ENCODE measurements at places on chromosomes 1 and 21.

DNA sequence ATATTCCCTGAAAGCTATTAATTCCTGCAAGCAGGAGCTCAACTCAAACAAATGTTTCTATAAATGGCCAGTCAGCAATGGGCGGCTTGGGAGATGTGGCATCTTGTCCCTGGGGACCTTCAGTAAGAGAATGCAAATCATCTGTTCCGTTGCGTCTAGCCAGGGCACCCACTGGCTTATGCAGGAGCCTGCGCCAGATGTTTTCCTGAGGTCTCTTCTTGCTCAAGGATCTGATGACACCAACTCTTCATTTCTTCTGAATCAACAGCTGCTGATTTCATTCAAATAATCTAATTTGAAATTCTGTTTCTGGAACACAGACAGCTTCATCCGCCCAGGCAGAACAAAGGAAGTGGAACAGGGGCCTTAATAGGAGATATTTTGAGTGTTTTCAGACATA lies 70.0 kb upstream of the AJAP1 start:
- DNase-seq, result no peak

- DNase-seq, result no peak
Observed at GRCh38 chr1:10906866-10907519, 105.5 kb upstream of the TARDBP start.

- DNase-seq, result no peak
Observed at GRCh38 chr1:30550365-30551220, 172.8 kb downstream of the MATN1 start.

GRCh38 chr1:169245706-169246105 lies 121.9 kb downstream of the NME7 start:
- DNase-seq, result no peak

- no peak for DNase-seq
Observed at GRCh38 chr1:175493321-175494010, 249.9 kb downstream of the TNR start.

DNA sequence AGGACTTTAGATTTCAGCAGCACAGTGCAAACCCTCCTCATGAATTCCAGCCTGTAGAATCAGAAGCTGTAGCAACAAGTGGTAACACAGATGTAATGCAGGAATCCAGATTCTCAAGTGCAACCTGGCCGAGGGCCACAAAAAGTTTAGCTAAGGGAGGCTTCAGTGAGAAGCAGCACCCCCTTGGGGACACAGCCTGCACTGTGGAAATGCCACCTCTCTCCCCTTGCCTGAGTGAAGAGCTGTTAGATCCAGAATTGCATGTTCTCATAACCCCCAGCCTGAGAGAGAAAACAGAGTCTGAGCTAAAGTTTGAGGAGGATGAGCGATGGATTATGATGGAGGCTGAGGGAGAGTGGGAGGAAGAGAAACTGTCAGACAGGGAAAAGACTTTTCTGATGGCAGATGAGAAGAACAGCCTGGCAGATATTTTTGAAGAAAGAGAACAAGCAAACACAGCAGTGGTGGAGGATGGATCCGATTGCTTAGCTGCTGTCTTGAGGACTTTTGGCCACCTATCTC lies 80.5 kb upstream of the BMP8A start:
- peak; percentile 92 for DNase-seq

- no peak for DNase-seq
Observed at GRCh38 chr1:232534552-232535517, 95.1 kb downstream of the SIPA1L2 start.

- no peak for DNase-seq
Observed at GRCh38 chr21:34647555-34647954, 21.2 kb upstream of the CLIC6 start.

- no peak for DNase-seq
Observed at GRCh38 chr1:34165422-34165921, 442 bp upstream of the CSMD2 start.

DNA sequence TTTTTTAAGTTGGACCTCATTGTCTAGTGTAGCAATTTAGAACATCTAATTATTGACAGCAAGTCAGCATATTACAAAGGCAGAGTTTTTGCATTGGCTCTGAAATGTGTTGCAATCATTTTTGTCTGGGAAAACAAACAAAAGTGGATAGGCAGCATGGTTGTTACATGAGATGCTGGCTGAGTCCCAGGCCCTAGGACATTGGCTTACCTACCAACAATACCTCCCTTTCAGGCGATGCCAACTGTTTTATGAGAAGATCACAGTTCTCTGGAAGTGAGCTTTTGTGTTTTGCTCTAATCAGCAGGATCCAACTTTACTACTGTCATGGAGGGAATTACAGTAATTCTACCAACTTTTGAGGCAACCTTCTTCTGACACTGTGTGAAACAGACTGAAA lies 71.5 kb upstream of the CXADR start:
- no peak for DNase-seq

- DNase-seq, result peak; percentile 41
Observed at GRCh38 chr1:46370214-46370633, 23.9 kb upstream of the FAAH start.

DNA sequence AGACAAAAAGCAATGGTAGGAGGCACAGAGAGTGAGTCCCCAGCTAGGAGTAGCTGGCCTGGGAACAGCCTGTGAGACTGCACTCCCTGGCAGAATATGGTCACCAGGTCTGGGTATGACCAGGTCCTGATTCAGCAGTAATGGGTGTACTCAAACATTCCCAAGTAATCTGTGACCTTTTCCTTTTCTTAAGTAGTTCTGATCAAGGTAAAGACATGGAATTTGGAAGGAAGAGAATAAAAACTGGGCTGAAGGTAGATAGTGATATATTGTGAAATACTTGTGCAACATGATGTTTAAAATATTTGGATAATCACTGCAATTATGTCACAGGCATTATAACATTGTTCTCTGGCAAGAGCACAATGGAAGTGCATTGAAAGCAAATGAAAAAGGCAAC lies 147.2 kb upstream of the DPYD start:
- no peak for DNase-seq

- peak; percentile 17 for DNase-seq
Observed at GRCh38 chr1:28917757-28918118, 3.4 kb downstream of the EPB41 start.

GRCh38 chr1:80498673-80499072 lies 1302.1 kb upstream of the ADGRL2 start:
- no peak for DNase-seq

- peak; percentile 59 for DNase-seq
Observed at GRCh38 chr1:110630839-110631663, 24.9 kb upstream of the KCNA2 start.

GRCh38 chr1:167362638-167363037 lies 142.0 kb downstream of the POU2F1 start:
- no peak for DNase-seq

GRCh38 chr1:9910076-9910422 lies at the start of gene CTNNBIP1:
Gene CTNNBIP1, minus strand, starts transcription at chr1:9910269. Its CDS starts 38,205 bp downstream, at chr1:9872064.
- DNase-seq, result no peak

GRCh38 chr1:57623039-57623790 lies 199.4 kb upstream of the DAB1 start:
- peak; percentile 32 for DNase-seq

DNA sequence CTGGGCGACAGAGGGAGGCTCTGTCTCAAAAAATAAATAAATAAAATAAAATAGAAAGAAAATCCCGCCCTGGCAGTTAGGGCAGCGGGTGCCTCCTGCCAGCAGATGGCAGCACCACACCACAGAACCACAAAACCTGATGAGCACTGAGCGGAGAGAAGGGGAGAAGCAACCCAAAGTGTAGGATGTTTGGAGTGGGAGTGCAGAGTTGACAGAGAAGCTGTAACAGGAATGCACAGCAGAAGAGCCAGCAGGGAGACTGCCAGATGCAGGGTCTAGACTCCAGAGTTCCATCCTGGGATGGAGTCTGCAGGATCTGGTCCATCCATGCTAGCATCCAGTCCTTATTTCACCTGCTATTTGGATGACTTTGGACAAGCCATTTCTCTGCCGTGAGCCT lies 29.7 kb upstream of the KIRREL1 start:
- DNase-seq, result peak; percentile 70

GRCh38 chr1:117770981-117771531 lies 158.4 kb downstream of the GDAP2 start:
- no peak for DNase-seq

GRCh38 chr1:55986003-55986402 lies 593.4 kb downstream of the PLPP3 start:
- no peak for DNase-seq

GRCh38 chr1:194196562-194196961 lies 1010.1 kb upstream of the B3GALT2 start:
- DNase-seq, result no peak

DNA sequence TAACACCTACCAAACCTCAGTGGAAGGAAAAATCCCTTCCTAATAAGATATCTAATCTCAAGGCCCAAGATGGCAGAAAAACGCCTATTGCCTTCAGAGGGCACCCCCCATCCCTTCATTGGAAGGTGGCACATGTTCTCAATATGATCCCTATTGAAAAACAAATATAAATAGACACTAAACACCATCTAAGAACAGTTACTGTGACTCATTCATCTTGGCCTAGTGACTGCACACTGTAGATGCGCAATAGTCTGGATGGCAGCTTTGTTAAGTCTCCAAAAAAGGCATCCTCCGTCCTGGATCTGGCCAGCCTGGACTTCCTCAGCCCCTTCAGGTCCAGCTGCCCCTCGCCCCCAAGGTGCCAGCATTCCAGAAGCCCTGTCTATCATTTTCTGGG lies 121.9 kb downstream of the CAPN8 start:
- no peak for DNase-seq

- no peak for DNase-seq
Observed at GRCh38 chr1:64282351-64282750, 78.9 kb downstream of the UBE2U start.

- DNase-seq, result no peak
Observed at GRCh38 chr1:30505853-30506252, 217.5 kb downstream of the MATN1 start.

DNA sequence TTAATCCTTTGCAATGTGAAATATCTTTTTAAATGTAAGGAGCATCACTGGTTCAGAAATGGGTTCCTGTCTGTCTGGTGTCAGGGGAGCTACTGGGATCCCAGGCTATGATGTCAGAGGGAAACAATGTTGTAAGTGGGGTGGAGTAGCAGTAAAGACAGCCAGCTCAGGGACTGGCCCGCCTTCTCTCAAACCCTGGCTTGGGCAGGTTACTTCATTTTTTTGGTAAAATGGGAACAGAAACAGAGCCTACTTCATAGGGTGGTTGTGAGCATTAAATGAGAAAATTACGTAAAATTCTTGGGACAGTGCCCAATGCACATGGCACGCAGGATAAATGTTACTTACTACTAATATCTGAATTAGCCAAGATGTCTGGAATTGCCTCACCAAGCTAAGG lies 30.7 kb upstream of the IL20 start:
- DNase-seq, result no peak

DNA sequence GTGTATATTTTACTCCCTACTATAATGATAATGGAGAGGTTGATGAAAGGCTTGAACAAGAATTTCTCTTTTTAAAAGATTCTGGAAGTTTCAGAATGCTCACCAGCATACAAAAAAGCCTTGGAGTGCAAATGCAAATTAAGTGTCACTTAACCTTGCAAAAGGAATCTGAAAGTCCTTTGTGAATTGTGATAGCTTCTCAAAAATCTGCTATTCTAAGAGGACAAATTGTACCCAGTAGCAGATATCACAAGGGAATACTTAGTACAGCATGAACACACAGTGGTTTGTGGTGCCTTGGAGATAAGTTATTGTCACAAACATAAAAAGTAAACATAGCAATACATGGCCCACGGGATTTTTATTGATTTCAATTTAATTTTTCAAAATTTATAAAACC lies 1208.3 kb upstream of the B3GALT2 start:
- no peak for DNase-seq

DNA sequence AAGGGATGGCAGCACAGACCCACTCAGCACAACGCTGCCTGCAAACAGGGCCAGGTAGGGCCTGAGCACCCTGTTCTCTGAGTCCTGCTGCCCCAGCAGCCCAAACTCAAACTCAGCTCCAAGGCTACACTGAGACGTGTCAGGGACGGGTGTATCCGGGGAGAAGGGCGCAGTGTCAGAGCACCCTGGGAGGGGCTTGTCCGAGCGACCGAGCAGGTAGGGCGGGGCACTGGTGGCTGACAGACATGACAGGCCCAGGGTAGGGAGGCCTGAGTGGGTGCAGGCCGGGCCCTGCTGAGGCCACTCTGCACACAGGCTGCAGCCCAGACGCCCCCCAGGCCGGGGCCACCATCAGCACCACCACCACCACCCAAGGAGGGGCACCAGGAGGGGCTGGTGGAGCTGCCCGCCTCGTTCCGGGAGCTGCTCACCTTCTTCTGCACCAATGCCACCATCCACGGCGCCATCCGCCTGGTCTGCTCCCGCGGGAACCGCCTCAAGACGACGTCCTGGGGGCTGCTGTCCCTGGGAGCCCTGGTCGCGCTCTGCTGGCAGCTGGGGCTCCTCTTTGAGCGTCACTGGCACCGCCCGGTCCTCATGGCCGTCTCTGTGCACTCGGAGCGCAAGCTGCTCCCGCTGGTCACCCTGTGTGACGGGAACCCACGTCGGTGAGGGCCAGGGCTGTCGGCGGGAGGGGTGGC lies 5.5 kb downstream of the SCNN1D start:
- DNase-seq, result no peak

- DNase-seq, result no peak
Observed at GRCh38 chr1:11350265-11350664, 77.3 kb downstream of the UBIAD1 start.

DNA sequence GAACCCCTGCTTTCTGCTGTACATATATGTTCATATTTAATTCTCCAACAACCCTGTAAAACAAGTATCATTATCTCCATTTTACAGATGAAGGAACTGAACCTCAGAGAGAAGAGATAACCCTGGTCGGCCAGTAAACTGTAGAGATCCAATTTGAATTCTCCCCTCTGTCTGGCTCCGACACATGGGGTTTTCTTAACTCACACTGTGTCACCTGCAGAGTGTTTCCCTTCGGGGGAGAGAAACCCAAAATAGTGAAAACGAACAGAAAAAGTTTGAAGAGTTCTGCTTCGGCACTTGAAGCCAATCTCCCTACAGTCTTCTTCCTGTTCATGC lies 17.4 kb upstream of the BCAR3 start:
- no peak for DNase-seq

GRCh38 chr1:7808253-7808844 lies 24.3 kb downstream of the PER3 start:
- DNase-seq, result peak; percentile 75

- DNase-seq, result peak; percentile 47
Observed at GRCh38 chr1:113809670-113810602, 2.3 kb downstream of the RSBN1 start.

GRCh38 chr1:84277343-84278059 lies 24.0 kb upstream of the SAMD13 start:
- no peak for DNase-seq

- DNase-seq, result no peak
Observed at GRCh38 chr1:155974208-155975115, 3.9 kb downstream of the ARHGEF2 start.
